ENCODE measurements at places on chromosomes 2 and 18.

GRCh38 chr2:236986524-236987330, 99.0 kb upstream of the COPS8 start:
- no peak for DNase-seq

DNA sequence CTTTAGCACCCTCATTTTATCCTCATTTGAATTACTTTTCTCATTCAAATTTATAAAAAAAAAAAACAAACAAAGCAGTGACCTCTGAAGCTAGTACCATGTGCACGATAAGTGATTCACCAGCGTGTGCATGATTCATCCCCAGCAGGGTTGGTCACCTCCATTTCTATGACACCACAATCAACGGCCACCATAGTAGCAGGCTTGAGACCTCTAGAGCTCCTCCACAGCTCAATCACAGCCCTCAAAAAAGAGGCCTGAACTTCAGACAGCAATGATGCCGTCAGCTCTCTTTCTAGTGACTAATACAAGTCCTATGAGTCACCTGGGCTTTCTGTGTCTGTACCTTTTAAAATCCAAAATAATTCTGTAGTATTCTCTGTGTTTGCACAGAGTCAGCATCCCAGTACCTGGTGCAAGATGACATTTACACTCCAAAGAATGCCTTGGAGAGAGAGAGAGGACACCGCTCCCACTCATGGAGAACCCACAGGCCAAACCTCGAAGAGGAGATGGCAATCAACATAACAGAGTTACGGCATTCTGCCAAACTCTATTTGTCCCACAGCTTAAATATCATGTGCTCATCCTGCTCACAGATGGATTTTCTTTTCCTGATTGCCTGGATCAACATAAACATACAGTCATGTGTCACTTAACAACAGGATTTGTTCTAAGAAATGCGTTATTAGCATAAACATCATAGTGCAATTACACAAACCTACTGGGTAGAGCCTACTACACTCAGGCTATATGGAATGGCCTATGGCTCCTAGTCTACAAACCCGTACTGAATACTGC, 58.7 kb downstream of the L3MBTL4 start:
- DNase-seq, result no peak

GRCh38 chr2:189407281-189408209, 33.7 kb upstream of the WDR75 start:
- DNase-seq, result no peak

GRCh38 chr2:226483745-226484619, 315.6 kb downstream of the IRS1 start:
- no peak for DNase-seq

DNA sequence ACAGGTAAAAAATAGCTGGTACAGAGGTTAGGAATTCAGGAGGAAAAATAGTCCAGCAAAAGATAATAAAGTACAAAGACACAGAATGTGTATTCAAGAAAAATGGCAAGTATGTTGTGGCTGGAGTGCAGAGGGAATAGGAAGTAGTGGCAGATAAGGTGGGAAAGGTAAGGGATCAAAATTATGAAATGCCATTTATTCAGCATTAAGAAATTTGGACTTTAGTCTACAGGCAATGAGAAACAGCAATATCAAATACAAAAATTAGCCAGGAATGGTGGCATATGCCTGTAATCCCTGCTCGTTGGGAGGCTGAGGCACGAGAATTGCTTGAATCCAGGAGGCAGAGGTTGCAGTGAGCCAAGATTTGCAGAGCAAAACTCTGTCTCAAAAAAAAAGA, 10.3 kb downstream of the MMADHC start:
- DNase-seq, result no peak

DNA sequence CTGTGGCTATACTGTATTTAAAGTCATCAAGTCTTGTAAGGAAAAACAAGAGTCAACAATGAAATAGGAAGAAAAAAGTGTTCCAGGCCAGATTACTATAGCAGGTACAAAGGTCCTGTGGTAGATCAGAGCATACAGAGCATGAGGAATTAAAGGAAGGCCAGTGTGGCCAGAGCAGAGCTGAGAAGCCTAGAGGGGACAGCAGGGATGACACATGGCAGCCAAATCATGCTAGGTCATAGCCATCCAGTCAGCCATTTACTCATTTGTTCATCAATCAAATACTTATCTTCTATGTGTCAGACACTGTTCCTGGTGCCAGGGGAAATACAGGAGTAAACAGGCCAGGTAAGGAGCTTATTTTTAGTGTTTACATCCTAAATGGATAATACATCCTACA, 24.3 kb downstream of the ADD2 start:
- no peak for DNase-seq

GRCh38 chr2:146850746-146851145, 994.1 kb upstream of the ACVR2A start:
- DNase-seq, result no peak

- DNase-seq, result no peak
These were observed 292.3 kb upstream of the ID2 start for GRCh38 chr2:8389431-8390108.

GRCh38 chr2:33342705-33343104, 133.7 kb upstream of the RASGRP3 start:
- DNase-seq, result no peak

DNA sequence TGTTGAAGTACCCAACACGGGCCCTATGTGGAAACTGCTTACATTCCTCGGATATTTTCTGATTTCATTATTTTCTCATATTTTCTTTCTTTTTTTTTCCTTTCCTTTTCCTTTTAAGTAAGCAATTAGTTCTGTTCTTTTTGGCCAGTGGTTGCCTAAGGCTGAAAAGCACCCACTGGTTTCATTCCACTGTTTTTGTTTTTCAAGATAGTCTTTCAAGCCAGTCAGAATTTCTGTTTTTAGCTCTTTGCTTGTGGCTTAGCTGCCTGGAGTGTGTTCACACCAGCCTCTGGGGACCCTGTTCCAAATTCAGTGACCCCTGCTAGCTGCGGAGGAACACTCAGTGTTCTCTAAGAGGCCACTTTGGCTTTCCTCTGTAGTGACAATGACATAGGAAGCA, 73.6 kb downstream of the NRP2 start:
- no peak for DNase-seq

- DNase-seq, result no peak
These were observed 1.4 kb downstream of the GPR35 start for GRCh38 chr2:240626531-240627300.

DNA sequence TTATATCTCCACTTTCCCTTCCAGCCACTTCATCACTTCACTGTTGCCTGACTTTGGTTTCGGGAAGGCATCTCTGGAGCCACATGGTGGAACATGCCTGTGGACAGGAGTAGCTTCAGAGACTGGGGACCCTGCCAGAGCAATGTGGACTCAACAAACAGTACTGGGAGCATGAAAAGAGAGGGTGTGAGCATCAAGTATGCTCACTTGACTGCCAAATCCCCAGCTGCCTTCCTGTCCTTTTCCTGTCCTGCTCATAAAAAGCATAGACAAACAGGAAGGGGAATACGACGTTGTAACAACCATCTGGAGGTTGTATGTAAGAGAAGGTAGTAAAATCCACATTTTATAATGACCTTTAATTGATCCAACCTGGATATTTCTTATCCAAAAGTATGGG, 61.3 kb upstream of the CSRNP3 start:
- no peak for DNase-seq

DNA sequence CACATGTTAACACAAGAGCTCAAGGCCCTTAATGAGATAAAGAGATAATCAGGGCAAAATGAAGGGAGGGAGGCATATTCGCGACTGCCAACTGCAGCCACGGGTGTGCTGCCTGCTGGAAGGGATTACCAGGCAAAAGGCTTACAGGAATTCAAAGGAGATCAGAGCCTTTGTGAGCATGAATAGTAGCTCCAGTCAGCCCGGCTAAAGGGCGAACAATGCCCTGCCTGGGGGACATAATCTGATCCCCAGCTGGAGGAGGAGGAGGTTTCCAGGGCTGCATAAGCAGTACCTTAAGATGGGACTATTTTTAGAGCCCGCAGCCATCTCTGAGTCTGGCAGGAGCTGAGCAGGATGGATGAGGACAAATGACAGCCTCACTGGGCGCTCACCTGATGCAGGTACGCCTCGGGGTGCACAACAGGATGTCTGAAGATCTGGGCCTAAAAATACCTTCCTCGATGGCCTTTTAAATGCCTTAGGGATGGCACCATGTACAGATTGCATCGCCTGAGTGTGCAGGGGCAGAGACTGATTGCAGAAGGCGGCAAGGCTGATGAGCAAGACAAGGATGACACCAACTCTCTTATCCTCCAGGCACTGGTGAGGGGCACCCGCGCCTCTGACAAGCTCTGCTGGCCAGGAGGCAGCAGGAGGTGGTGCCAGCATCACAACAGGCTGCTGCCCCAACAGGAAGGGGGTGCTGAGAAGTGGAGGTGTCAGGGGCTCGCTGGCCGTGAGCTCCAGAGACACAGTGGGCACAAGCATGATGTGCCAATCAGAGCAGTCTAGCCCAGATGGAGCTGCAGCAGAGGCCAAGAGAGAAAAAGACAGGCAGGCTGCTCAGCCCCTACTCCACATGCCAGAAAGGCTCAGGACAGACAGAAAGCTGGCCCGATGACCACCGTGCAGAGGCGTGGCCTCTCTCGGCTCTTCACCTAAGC, 111.4 kb downstream of the EIPR1 start:
- DNase-seq, result no peak

GRCh38 chr2:43425659-43426058, 170.2 kb downstream of the THADA start:
- DNase-seq, result no peak

DNA sequence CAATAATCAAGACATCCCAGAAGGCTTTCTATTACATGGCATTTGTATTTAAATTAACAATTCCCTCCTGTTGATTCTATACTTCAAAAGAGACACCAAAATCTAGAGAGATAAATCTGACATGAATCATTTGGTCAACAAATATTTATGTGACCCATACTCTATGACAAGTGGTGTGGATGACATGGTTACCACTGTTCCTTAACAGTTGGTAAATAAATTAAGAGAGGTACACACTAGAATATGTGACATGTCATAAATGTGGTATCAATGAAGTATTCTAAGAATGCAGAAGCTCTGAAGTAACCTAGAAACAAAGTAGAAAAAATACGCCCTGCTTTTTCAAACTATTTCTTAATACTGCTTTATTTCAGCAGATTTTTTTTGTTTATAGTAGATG, 255.4 kb downstream of the EXOC6B start:
- DNase-seq, result no peak

- no peak for DNase-seq
These were observed 47.5 kb upstream of the MAP3K20 start for GRCh38 chr2:173028141-173028540.

GRCh38 chr2:238741277-238741676, 106.6 kb upstream of the TWIST2 start:
- DNase-seq, result no peak

DNA sequence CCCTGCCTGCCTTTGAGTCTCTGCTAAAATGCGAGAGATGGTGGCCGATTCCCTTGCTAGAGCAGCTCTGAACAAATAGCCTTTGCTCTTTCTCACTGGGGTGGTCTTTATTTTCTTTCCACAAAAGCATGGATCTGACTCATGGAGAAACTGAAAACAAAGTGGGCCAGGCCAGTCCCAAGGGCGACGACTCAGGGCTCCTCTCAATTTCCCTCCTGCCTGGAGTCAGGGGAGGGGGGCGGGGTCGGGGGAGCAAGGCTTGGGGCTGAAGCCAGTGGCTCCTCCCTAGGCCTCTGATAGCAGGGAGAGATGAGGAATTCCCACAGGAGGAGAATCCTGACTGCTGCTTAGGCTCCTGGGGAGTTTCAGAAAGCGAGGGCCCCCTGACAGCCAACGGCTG, 17.1 kb upstream of the IL1R2 start:
- DNase-seq, result no peak

- no peak for DNase-seq
These were observed 151.9 kb upstream of the CYRIA start for GRCh38 chr2:16817305-16818202.

DNA sequence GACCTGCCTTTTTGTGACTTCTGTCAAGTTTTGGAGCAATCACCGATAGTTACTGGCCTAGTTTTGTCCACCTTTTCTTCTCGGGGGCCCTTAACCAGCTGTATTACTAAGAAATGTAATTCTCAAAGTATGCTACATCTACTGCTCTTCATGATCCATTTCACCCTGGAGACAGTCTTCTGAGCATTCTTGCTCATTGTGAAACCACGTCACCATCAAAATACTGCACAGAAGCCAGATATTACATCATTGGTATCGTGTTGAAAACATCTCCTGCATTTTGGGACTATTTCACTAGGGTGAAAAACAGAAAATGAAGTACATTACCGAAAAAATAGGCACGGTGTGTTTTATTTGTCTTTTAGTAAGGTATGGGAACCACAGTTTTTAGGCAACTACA, 11.7 kb downstream of the LYPD6B start:
- no peak for DNase-seq
